Stimulated activated CD4-positive, alpha-beta T cell treated with anti-CD3 and anti-CD28 coated beads, TNF-alpha, amount 100 ng/mL, for 48 hours (primary cell): ENCODE measurements at places on chromosomes 12 and 14.
A peak's percentile ranks its signal among the peaks of the same experiment; 100 is the strongest.

DNA sequence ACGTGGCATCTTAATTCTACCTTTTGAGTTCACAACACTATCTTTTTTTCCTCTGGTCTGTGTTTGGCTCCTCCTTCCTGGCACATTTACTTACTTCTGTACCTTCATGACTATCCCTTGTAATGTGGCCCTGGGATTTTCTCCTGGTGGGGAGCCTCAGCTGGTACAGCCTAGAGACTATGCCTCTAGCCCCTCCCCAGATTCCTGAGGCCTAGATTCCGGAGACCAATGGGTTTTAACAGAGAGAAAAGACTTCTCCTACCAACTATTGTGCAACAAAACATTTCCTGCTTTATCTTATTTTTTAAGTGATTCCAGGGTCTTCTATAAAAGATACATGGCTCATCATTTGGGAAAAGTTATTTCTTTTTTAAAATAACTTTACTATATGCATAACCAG, 216.2 kb upstream of the KRR1 start:
- no peak for DNase-seq

- no peak for DNase-seq
These were observed 19.5 kb downstream of the PRICKLE1 start for GRCh38 chr12:42570076-42570475.

- peak; percentile 67 for DNase-seq
These were observed 37.1 kb upstream of the FOXJ2 start for GRCh38 chr12:7995266-7995963.

- DNase-seq: no peak
These were observed 144.2 kb upstream of the C14orf180 start for GRCh38 chr14:104435147-104436046.

DNA sequence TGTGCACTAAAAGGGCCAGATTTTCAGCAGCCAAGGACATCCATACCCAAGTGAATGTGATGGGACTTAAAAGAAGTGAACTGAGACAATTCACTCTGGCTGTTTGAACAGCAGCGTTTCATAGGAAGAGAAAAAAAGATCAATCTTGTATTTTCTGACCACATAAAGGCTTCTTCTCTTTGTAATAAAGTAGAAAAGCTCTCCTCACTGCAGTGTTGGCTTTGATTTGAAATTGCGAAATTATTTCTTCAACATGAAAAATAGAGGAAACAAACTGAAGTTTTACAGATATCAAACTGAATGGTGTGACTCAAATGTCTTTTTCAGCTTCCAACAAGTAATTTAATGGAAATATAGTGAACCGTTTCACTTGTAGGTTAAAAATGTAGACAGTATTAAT, 11.3 kb upstream of the KCNMB4 start:
- DNase-seq: no peak

DNA sequence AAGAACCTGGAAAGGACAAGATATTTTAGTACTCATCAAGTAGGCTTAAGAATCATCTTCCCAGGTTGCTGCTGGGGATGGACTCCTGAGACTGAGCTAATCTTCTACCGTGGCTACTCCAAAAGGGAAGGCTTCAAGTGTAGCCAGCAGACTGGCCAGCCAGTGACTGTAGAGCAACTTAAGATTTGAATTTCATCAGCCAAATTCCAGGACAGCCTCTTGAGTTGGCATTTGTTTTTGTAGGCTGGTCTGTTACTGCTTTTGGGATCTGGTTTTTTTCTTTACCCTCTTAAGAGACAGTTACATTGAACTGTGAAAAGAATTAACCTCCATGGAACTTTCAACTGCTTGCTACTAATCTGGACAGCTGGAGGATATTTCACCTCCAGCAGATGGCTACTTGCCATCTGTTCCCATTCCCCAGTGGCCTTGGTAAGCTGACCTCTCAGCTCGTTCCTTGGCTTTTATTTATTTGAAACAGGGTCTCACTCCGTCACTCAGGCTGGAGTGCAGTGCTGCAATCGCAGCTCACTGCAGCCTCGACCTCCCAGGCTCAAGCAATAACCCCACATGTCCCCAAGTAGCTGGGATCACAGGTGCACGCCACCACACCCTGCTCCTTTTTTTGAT, 20.7 kb downstream of the VTI1B start:
- no peak for DNase-seq
